ENCODE measurements at places on chromosomes 13 and 19.

GRCh38 chr13:35838356-35838755 lies 292.8 kb downstream of the DCLK1 start:
- DNase-seq: no peak

DNA sequence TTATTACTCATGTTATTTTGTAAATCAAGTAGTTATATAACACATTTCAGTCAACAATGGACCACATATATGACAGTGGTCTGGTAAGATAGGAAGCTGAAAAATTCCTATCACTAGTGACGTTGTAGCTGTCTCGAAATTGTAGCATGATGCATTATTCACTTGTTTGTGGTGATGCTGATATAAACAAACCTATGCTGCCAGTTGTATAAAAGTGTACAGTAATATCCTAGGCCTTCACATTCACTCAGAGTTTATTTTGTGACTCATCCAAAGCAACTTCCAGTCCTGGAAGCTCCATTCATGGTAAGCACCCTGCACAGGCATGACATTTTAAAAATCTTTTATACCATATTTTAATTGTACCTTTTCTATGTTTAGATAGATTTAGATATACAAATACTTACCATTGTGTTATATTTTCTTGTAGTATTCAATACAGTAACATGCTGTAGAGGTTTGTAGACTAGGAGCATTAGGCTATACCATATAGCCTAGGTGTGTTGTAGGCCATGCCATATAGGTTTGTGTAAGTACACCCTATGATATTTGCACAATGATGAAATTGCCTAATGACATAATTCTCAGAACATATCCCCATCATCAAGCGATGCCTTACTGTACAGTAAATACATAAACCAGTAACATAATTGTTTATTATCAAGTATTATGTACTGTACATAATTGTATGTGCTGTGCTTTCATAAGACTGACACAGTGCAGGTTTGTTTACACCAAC lies 49.3 kb downstream of the IFT88 start:
- DNase-seq: no peak

- DNase-seq: no peak
Measured at GRCh38 chr19:30091856-30092255, 149.8 kb downstream of the URI1 start.

DNA sequence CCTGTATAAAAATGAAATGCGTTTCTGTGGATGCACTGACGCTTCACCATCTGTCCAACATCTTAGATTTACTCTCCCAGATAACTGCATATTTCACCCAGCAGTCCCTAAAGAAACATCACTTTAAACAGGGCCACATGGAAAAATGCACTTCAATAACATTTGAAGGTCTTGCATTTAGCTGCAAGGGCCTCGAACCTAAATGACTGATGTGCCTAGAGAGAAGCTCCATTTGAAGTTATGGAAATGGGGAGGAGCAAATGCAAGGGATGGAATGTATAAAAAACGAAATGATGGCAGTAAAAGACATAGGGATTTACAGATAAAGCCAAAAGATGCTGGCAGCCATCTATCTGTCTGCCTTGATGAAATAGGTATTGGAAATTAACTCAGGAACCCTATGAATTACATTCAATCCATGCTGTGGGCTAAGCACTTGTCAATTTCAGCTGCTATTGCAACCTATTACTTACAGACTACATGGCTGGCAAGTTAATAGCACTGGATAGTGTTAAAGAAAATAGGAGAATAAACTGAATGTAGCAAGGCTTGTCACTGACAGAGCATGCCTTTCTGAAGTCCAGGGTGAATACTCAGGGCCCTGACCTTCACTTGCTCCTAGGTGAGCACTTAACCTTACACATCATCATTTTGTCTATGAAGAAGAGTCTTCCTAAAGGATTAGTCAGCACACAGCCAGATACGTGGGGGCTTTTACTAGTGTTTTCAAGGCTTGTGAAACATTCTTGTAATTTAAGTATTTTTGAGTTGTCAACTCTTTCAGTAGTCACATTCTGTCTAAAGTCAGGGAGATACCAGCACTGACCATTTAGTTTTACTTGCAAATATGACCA lies 963.4 kb downstream of the PCDH17 start:
- DNase-seq: no peak

- DNase-seq: no peak
Measured at GRCh38 chr13:94176561-94176960, 302.9 kb downstream of the DCT start.

DNA sequence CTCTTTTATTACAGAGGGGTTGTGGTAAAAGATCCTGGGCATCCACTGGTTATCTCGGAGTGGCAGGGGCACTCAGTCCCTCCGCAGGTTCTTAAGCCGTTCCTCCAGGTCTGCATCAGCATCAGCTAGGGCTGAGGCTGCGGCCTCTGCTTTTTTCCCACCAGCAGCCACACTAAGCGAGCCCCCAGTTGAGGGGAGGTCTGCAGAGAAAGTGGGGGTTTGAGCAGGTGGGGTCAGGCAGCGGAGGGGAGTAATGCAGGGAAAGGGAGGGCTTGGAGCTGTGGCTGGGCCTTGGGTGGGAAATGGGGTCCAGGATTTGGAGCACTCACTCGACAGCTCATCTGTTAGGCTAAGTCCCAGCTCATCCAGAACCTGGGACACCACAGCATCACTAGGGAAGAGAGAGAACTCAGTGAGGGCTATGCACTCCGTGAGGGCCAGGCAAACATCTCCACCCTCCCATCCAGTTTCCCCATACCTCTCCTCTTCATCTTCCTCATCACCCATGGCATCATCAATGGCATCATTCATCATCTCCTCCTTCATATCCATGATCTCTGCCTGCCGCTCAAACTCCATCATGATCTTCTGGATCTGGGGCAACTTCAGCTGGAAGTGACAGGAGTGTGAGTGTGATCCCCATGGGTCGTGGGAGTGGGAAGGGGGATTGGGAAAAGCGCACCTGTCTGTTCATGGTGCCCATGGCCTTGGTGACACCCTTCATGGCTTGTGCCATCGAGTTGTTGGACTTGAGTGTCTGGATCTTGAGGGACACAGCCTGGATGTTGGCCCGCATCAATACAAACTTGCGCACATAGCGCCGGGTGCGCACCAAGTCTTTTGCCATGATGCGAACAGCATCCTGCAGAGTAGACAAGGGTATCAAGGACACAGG lies 3.1 kb downstream of the CHMP2A start:
- no peak for DNase-seq

DNA sequence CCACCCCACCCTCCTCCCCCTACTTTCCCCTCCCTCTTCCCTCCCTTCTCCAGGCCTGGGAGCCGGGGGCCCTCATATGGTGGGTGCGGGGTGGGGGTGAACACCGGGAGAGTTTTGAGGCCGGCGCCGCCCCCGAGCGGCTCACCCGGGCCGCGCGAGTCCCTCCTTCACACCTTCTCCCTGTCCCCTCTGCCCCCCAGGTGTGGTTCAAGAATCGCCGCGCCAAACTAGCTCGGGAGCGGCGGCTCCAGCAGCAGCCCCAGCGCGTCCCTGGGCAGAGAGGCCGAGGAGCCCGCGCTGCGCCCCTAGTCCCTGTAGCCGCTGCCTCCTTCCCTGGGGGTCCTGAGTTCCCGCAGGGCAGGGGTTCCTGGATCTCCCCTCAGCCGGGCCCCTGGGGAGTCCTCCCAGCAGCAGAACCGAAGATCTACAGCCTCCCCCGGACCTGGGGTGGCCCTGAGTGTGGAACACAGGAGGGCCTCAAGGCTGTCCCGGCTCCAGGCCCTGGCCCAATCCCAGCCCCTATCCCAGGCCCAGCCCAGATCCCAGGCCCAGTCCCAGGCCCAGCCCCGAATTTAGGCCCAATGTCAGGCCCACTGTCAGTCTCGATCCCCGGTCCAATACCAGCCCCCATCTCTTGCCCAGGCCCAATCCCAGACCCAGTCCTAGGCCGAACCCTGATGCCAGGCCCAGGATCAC lies 1.7 kb downstream of the TPRX2 start:
- no peak for DNase-seq

GRCh38 chr13:46166224-46166584 lies 15.8 kb downstream of the LCP1 start:
- DNase-seq: no peak

DNA sequence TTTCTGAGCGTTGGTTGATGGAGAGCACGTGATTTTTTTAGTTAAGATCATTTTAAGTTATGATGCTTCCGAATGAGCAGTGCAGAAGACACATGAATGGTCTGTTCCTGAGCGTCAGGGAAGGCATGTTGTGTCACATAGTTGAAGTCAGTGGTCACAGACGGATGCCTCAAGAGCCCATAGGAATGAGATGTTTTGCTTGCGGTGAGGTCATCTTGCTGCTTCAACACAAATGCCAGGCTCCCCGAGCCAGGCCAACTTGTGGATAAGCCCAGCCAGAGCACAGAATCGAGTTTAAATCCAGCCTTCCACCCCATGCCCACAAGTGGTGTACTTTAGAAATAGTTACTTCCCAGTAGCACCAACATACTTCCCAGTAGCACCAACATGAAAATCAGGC lies 5.4 kb downstream of the UPF3A start:
- DNase-seq: no peak

- no peak for DNase-seq
Measured at GRCh38 chr13:32309312-32310133, 5.6 kb downstream of the ZAR1L start.

- DNase-seq: no peak
Measured at GRCh38 chr19:49489601-49490167, 2.3 kb downstream of the RPL13A start.

DNA sequence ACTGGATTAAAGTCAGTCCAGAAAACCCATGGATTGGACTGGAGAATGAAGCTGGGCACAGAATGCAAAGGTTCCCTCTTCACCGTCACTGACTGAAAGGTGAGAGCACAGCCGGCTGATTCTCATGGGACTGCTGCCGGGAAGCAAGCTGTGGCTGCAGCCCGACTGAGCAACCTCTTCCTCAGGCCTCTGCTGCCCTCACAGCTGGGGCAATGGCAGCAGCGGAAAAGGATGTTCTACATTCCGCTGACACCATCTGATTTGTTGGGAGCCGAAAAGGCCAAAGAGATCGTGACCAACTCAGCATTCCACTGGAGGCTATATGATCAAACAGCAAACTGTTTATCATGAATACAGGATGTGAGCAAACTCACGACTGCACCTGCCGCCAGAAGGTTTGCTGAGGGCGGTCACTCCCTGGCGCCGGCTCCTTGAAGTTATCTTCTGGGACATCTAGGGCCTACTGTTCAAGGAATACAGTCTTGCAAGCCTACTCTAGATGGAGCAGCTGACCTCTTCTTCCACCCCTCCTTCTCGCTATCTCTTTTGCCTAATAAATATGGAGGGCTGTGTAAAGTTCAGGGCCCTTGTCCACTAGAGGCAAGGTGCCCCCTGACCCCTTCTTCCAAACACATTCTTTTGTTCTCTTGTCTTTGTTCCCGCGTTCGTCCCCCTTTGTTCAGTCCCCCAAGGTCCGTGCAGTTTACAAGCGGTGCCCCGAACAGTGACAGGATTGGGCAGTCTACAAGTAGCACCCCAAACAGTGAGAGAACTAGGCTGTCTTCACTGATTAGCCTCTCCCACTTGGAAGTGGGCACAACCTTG lies 19.6 kb upstream of the SIGLEC6 start:
- DNase-seq: no peak
